ENCODE measurements at places on chromosomes 16 and 17.
A peak's percentile ranks its signal among the peaks of the same experiment; 100 is the strongest.

GRCh38 chr16:85954927-85955519 is 56.1 kb downstream of the IRF8 start:
- no peak for DNase-seq

- peak; percentile 22 for DNase-seq
Measured at GRCh38 chr16:72856797-72857196, 191.1 kb downstream of the ZFHX3 start.

DNA sequence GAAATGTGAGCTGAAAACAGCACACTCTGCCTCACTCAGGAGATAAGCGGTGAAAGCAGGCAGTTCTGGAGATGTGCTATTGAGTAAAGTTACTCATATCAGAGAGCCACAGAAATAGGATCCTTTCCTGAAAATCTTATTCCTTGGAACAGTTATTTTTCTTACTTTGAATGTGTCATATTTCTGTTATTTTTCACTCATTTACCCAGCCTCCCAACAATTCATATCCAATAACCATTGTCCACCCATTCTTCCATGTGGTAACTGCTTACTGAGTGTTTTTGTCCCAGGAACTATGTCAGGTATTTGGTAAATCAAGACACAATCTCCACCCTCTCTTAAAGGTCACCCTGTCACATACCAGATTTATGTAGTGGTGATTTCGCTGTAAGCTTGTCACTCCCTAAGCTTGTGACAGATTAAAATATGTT is 144.9 kb downstream of the PARN start:
- DNase-seq, result no peak

DNA sequence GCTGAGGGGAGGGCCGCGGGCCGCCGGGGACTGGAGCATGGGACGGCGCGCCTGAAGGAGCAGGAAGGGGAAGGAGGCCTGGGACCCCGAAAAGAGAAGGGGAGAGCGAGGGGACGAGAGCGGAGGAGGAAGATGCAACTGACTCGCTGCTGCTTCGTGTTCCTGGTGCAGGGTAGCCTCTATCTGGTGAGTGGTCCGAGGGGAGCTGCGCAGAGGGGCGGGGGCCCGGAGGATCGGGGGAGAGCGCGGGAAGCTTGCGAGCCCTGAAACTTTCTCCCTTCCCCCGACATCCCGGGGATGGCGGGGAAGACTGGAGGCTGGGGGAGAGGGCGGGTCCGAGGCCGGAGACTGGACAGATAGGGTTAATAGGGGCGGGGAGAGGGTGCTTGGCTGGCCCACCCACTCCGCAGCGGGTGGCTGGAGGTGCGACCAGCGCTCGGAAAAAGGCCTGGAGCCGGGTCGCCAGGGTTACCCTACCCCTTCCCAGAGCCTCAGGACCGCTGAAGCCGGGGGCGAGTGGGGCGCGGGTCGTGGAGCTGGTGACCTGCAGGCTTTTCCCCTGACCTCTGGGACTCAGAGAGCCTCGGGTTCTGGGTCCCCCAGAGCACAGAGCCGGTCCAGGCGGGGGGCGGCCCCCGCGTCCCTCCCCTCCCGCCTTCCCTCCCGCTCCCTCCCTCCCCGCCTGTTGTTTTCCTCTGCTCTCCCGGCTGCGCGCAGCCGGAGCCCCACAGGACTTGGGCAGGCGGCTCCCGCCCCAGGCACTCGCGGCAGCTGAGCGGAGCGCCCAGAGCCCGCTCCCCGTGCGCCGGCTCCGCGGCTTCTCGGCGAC is 631 bp downstream of the NXPH3 start:
- peak; percentile 39 for DNase-seq

GRCh38 chr17:69451416-69452394 is 37.2 kb downstream of the MAP2K6 start:
- DNase-seq, result no peak

- DNase-seq, result peak; percentile 28
Measured at GRCh38 chr16:51818342-51818944, 667.4 kb upstream of the SALL1 start.

DNA sequence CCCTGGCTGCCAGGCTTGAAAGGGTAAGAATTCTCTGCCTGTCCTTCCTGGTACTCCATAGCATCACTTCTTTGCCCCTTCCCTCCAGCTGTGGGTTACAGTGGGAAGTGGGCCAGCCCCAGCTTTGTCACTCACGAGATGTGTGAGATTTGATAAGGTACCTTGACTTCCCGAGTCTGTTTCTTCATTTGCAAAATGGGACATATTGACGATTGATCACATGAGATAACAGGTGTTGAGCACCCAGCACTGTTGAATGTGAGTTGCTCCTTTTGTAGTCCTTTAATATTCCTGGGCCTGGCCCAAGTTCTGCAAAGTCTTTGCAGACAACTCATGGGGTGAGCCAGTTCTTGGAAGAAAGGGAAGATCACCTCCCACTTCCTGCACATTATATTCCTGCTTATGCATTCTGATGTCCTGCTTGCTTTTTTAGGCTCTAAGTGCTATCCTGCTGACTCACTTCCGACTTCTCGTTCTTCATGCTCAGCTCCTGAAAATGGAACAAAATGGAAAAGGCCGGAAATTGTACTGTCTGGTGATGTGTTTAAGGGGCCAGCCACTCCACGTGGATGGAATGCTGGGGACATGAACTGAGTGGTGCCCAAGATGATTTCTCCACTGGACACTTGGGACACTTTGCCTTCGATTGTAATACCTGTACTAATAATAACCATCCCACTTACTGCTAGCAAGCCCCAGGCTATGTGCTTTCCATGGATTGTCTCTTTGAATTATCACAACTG is 8.3 kb upstream of the NLK start:
- DNase-seq, result no peak

- DNase-seq, result no peak
Measured at GRCh38 chr16:3004319-3004718, 8.4 kb upstream of the CLDN9 start.

DNA sequence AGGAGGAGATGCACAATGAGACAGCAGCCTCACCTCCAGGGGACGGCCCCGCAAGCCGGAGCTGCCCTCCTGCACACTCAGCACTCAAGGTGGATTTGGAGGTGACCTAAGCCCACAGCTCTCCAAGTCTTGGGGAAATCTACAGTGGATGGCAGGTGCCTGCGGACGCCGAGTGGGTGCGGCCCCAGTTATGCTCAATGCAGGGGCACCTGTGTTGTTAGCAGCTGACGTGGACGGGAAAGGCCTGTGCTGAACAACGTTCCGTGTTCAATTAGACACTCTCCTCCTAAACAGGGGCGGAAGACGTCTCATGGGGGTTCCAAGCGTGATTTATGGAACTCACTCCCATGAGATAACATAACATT is 22.0 kb upstream of the METRNL start:
- DNase-seq, result no peak

GRCh38 chr17:65020284-65020683 is 36.3 kb downstream of the GNA13 start:
- DNase-seq, result no peak

GRCh38 chr16:68079626-68080344 is 5.4 kb upstream of the NFATC3 start:
- peak; percentile 87 for DNase-seq

DNA sequence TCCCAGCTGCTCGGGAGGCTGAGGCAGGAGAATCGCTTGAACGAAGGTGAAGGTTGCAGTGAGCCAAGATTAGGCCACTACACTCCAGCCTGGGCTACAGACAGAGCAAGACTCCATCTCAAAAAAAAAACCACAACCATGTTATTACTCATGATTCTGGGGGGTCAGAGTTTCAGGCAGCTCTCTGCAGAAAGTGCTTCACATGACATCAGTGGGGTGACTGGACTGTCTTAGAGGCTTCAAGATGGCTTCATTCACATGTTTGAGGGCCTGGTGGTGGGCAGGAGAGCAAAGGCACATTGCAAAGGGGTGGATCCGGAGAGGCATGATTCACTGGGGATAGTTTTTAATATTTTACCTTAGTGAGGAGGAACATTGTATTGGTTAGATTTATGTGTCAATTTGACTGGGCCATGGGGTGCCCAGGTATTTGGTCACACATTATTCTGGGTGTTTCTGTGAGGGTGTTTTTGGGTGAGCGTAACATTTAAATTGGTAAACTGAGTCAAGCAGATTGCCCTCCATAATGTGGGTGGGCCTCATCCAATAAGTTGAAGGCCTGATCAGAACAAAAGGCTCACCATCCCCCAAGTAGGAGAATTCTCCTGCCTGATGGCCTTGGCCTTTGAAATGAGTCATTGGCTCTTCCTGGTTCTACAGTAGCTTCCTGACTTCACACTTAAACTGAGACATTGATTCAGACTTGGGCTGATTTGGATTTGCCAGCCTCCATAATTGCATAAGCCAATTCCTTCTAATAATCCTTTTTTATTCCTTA is 109.8 kb downstream of the GOSR1 start:
- no peak for DNase-seq

DNA sequence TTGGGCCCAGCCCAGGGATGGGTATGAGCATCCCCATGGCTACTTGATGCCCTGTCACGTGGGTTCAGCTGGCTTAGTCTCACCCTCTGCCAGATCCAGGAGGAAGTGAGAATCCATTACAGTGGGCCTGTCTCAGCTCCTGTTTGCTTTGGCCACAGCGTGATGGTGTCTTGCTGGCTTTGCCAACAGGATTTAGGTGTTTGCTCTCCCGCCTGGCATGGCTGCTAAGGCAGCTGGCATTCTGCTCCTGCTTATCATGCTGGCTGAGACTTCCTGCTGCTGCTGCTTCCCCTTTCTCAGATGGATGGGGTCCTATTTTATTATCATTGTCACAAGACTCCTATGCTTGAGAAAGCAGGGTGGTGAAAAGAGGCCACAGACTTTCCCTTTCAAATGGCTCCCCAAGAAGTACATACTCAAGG is 28.3 kb upstream of the HOXB13 start:
- no peak for DNase-seq

- no peak for DNase-seq
Measured at GRCh38 chr16:1089439-1089821, 6.6 kb downstream of the C1QTNF8 start.

- no peak for DNase-seq
Measured at GRCh38 chr16:17949141-17949981, 387.2 kb downstream of the NPIPA8 start.

DNA sequence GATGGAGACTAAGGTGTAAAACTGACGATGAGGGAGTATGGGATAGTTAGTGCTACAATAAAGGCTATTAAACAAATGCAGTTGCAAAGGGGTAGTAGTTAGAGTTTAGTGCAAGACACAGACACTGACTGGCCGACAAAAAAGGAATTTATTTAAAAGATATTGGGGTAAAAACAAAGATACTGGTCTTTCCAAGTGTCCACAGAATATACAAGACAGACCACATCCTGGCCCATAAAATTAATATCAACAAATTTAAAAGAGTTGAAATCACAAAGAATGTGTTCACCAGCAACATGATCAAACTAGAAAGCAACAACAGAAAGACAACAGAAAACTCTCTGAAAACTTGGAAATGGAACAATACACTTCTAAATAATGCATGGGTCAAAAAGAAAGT is 54.7 kb downstream of the CFDP1 start:
- no peak for DNase-seq

DNA sequence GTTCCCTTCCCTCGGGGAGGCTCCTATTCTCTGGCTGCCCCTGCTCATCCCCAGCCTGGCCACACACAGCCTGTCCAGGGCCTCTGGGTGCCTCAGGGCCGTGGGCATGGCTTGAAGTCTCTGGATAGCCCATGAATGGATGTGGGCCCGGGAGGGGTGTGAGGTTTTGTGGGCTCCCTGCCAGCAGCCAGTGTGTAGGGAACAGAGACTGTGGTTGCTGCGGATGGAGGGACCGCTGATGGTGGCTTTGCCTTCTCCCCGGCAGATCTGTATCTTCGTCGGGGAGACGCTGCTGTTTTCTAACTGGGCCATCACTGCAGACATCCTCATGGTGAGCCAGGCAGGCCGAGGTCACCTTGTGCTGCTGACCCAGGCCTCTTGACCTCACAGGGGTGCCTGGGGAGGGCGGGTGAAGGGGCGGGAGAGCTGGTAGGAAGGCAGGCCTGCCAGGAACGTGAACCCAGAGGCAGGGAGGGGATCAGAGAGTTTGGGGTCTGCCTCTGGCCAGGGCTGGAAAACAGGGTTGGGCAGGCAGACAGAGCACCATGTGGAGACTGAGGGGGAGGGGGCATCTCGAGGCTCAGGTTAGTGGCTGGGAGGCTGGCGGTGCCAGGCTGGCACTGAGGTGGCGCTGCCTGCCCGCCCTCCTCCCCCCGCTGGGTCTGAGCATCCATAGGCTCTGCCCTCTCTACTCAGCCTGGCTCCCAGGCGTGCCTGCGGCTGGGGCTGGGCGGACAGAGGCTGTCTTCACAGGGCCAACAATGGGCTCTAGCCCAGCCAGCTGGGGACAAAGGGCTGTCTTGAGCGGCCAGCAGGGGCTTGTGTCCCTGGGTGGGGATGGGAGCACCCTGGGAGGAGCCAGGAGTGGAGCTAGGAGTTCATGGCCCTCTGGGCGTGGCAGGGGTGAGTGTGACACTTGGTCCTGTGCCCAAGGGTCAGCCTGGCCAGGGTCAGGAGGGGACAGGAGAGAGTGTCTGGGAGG is 21.4 kb downstream of the MYBBP1A start:
- DNase-seq, result peak; percentile 41

- DNase-seq, result no peak
Measured at GRCh38 chr17:17134957-17135333, 71.2 kb downstream of the PLD6 start.

- peak; percentile 75 for DNase-seq
Measured at GRCh38 chr16:66551348-66551759, 1.0 kb upstream of the CKLF start.

- DNase-seq, result no peak
Measured at GRCh38 chr17:78316867-78317789, 42.7 kb downstream of the SOCS3 start.

- DNase-seq, result no peak
Measured at GRCh38 chr16:71409011-71409775, 32.7 kb downstream of the TLE7 start.

DNA sequence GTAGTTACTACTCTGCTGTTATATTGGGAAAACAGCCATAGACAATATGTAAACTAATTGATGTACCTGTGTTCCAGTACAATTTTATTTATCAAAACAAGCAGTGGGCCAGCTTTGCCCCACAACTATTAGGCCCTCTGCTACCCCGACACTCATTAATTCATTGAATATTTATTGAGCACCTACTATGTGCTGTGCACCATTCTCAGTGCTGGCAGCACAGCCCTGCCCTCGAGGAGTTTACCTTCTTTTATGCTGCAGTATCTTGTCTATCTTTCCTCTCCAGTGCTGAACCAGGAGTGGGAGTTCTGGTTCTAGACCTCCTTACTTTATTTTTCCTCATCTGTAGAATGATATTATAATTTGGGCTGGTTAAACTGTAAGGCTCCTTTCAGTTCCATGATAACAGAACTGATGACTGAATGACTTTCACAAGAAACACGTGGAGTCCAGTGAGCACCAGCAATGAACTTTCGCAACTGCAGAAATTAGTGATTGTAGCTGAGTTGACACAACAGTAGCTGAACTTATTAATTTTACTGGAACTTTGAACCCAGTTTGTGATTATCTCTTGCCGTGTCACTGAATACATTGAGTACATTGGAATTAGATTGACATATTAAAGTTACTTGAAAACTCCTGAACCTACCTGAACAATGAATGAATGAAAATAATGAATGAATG is 2.4 kb downstream of the GOSR2 start:
- no peak for DNase-seq

GRCh38 chr17:80492343-80493136 is 16.1 kb upstream of the NPTX1 start:
- no peak for DNase-seq
